ENCODE measurements at places on chromosomes 3 and 15.

DNA sequence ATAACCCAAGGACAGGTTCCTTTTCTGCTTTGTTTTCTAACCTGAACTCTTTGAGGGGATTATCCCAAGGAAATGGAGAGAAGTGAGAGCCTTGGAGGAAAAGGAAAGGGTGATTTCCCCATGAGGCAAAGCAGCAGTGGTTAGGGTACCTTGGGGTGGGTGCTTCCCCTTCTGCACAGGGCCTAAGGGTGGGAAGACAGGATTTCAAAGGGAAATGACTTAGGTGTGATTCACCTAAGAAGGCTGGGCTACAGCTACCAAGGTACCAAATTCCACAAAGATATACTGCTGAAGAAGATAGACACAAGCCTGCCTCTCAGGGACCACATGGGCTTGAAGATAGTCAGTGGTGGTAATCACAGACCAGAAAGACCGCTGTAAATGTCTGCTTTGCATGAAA, 325.3 kb upstream of the DPH6 start:
- no peak overlapping the region for H3K27ac ChIP-seq
- H3K27me3 ChIP-seq, result no peaks in the 10 kb centered on the region
- no peak for DNase-seq

GRCh38 chr3:172177046-172177445, 137.7 kb downstream of the FNDC3B start:
- H3K4me3 ChIP-seq, result no peak overlapping the region
- no peaks in the 10 kb centered on the region for H3K4me1 ChIP-seq
- H3K27ac ChIP-seq, result peak overlapping the region; percentile 15
- H3K36me3 ChIP-seq, result no peaks in the 10 kb centered on the region

DNA sequence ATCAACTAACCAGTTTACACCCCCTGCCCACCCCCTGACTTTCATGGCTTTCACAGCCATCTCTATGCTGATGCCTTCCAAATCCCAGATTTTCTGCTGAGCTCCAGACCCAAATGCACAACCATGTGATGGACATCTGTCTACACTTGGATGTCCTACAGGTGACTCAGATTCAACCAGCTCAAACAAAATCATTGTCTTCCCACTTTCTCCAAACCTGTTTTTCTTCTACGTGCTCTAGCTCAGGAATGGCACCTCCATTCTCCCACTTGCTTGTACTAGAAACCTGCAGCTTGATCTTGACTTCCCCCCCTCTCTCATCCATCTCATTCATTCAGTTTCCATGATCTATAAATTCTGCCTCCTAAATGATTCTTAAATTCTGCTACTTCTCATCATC, 34.1 kb upstream of the RARRES1 start:
- H3K4me3 ChIP-seq, result no peak overlapping the region
- no peaks in the 10 kb centered on the region for H3K27me3 ChIP-seq
- no peaks in the 10 kb centered on the region for H3K36me3 ChIP-seq
- H3K4me1 ChIP-seq, result peaks cover 60% of the 10 kb centered on the region

GRCh38 chr3:130299531-130299930, 45.9 kb upstream of the COL6A5 start:
- no peaks in the 10 kb centered on the region for H3K4me1 ChIP-seq
- no peak overlapping the region for H3K27ac ChIP-seq
- no peaks in the 10 kb centered on the region for H3K36me3 ChIP-seq
- DNase-seq, result no peak
- no peaks in the 10 kb centered on the region for H3K27me3 ChIP-seq

- no peaks in the 10 kb centered on the region for H3K36me3 ChIP-seq
- no peak overlapping the region for H3K27ac ChIP-seq
- H3K27me3 ChIP-seq, result no peaks in the 10 kb centered on the region
- no peaks in the 10 kb centered on the region for H3K4me1 ChIP-seq
- H3K4me3 ChIP-seq, result no peak overlapping the region
Measured at GRCh38 chr3:45848392-45848791, 6.5 kb upstream of the LZTFL1 start.
